ENCODE measurements at places on chromosomes 16 and 17.

GRCh38 chr16:72769876-72770275, 278.1 kb downstream of the ZFHX3 start:
- no peak for DNase-seq

DNA sequence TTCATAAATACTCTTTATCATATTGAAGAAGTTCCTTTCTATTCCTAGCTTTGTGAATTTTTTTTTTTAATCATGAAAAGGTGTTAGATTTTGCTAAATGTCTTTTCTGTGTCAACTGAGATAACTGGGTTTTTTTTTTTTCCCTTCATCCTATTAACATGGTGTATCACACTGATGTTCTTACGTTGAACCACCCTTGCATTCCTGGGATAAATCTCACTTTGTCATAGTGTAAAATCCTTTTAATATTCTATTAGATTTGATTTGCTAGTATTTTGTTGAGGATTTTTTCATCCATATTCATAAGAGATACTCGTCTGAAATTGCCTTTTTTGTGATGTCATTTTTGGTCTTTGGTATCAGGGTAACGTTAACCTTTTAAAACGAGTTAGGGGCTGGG, 49.2 kb downstream of the CHCT1 start:
- no peak for DNase-seq

GRCh38 chr17:37518826-37519225, 29.1 kb downstream of the DUSP14 start:
- DNase-seq: no peak

DNA sequence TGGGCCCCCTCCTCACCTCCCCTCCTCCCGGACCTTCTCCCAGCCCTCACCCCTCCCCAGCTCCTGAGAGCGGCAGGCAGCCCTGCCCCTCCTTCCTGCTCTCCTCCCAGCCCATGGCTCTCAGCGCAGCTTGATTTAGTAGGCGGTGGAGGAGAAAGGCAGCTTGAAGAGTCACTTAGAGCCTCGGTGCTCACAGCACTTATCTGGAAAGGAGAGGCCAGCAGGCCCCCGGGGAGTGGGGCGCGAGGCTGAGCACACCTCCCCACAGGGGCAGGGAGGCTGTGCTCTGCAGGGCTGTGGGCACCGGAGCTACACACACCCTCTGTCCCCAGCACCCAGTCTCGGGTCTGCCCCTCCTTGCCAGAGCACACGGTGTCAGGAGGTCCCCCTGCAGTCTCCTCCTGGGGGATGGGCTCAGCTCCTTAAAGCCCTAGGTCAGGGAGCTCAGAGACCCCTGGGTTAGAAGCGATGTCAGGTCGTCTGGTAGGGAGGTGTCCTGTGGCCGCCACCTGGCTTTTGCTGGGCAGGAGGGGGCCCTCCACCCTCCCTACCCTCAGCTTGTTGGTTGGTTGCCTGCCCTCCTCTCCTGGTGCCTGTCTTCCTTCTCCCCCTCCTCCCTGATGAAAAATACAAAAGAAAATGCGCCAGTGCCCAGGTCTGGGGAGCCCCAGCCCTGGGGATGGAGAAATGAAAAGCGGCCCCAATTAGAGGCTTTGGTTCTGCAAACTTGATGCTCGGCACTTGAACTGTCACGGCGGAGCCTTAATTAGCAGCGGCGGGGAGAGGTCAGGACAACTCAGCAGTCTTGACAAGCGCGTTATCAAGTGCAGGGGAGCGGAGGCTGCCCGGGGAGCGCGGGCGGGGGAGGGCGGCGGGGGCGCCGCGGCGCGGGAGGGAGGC, 151.1 kb upstream of the GSE1 start:
- DNase-seq: no peak

GRCh38 chr16:12480286-12480685, 323.4 kb downstream of the CPPED1 start:
- DNase-seq: no peak

GRCh38 chr17:37530420-37530819, 40.7 kb downstream of the DUSP14 start:
- DNase-seq: no peak

- no peak for DNase-seq
Measured at GRCh38 chr16:922051-922450, 48.7 kb downstream of the LMF1 start.

DNA sequence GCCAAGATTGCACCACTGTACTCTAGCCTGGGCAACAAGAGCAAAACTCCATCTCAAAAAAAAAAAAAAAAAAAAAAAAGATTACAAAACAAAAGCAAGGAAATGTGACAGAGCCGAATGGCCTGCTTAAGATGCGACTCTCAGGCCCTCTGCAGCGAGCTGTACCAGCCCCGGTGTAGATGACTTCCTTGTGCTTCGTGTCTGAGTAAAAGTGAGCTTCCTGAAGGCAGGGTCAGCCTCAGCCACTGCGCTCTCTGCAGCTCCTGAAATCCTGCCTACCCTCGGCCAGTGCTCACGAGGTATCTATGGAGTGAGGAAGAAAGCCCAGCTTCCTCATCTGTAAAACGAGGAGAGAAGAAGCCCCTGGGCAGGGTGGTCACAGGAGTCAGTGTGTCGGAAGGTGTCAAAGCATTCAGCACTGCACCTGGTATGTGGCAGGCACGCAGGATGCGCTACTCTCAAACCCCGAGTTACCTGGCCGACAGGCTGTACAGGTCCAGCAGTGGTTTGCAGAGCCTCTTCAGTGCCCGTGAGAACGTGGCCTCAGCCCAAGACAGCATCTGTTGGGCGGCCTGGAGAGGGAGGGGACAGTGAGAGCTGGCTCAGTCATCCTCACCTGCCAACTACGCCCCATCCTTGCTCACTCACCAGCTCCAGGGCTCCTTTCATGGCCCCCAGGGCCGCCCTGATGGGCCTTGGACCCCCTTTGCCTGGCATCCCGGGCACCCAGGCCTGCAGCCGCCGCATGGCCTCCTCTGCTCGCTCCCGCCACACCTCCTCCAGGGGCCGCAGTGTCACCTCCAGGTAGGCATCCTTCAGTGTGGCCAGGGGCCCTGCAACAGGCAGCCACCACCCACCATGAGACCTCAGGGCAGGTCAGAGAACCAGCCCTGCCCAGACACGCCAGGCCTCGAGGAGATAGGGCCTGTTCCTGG, 44.6 kb downstream of the RMI2 start:
- DNase-seq: no peak

DNA sequence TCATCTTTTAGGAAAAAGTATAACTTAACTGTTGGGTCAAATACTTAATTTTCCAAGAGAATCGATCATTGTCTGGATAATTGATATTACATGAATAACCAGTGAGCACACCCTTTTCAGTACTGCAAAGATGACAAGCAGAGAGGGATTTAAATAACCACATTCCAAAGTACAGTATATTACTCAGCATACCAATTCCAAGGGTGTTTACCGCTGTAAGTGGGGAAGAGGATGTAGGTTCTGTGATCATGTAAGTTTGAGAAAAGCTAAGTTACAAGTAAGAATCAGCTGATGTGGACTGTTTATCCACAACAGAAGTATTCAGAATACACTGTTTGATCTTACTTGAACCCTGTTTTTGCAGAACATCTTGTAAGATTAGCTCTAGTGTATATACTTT, 6.1 kb downstream of the GDE1 start:
- no peak for DNase-seq

DNA sequence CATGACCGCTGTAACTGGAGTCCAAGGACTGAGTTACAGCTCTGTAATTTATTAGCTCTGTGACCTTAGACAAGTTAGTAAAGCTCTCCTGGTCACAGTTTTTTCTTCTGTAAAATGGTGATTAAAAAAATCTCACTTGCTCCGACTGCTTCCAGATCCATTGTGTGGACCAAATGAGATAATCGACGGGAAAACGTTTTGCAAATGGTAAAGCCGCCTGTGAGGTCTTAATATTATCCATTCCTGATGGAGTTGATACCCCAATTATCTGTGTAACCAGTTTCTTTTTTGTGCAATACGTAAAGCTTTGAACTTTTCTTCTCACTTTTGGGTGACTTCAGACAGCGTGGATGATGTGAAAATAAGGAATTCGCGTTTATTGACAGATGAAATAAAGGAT, 422.9 kb downstream of the UTP18 start:
- DNase-seq: no peak

GRCh38 chr17:29905086-29905878, 24.7 kb downstream of the SSH2 start:
- DNase-seq: no peak

- peak; percentile 28 for DNase-seq
Measured at GRCh38 chr17:37177254-37177870, 198.4 kb upstream of the C17orf78 start.

DNA sequence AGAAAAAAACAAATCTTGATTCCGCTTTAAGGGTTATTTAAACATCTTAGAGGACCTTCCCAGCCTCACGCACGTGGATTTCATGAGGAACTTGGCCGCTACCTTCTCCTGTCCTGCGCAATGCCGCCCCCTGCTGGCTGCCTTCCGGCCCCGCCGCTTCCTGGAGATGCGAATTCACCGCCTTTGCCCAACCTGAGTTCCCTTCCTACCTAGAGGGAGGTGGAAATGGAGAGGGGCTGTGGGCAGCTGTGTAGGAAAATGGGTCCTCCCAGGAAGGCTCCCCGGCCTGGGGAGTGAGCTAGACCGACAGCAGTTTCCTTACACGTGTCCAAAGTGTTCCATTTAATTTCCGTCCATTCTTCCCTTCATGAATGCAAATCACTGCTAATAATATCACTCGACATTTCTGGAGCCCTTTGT, 1.0 kb upstream of the ABCC12 start:
- peak; percentile 25 for DNase-seq

- DNase-seq: no peak
Measured at GRCh38 chr16:88651989-88652761, 1.3 kb upstream of the CYBA start.

- no peak for DNase-seq
Measured at GRCh38 chr17:78132767-78133178, 2.2 kb downstream of the TMC8 start.

GRCh38 chr17:8237175-8237574, 10.7 kb downstream of the CTC1 start:
- DNase-seq: no peak

GRCh38 chr16:15961060-15961511, 11.7 kb downstream of the ABCC1 start:
- DNase-seq: no peak

GRCh38 chr17:8994319-8994718, 27.0 kb upstream of the NTN1 start:
- peak; percentile 27 for DNase-seq

- peak; percentile 63 for DNase-seq
Measured at GRCh38 chr16:71484006-71484893, 4.9 kb downstream of the ZNF19 start.

GRCh38 chr16:84332975-84333684, 35.2 kb upstream of the ATP2C2 start:
- DNase-seq: no peak

All from NCI-H1930 (cell line).